ENCODE measurements at places on chromosomes 16 and 17. TPM values are rescaled to one million over a fixed set of nuclear protein-coding genes. Genes with fewer than 3 reads are reported as not detected.

GRCh38 chr16:17578981-17579874 lies 108.5 kb upstream of the XYLT1 start:
- no peaks in the 10 kb centered on the region for H3K36me3 ChIP-seq
- peak; percentile 82 for DNase-seq
- H3K4me3 ChIP-seq, result no peak overlapping the region
- peaks cover 12% of the 10 kb centered on the region for H3K4me1 ChIP-seq
- no peak overlapping the region for H3K27ac ChIP-seq
- peaks cover 13% of the 10 kb centered on the region for H3K27me3 ChIP-seq

- H3K27me3 ChIP-seq, result no peaks in the 10 kb centered on the region
- no peak for DNase-seq
- peaks cover 13% of the 10 kb centered on the region for H3K36me3 ChIP-seq
- peaks cover 42% of the 10 kb centered on the region for H3K4me1 ChIP-seq
These were observed 840 bp downstream of the ADCY7 start for GRCh38 chr16:50267151-50267631.

- no peak overlapping the region for H3K4me3 ChIP-seq
- no peak overlapping the region for H3K27ac ChIP-seq
- no peaks in the 10 kb centered on the region for H3K36me3 ChIP-seq
- peaks cover 12% of the 10 kb centered on the region for H3K4me1 ChIP-seq
- DNase-seq, result no peak
- H3K27me3 ChIP-seq, result no peaks in the 10 kb centered on the region
These were observed 4.1 kb downstream of the SLFN12 start for GRCh38 chr17:35428229-35428628.

GRCh38 chr17:39094607-39095308 lies 56.7 kb downstream of the PLXDC1 start:
- no peak overlapping the region for H3K4me3 ChIP-seq
- H3K36me3 ChIP-seq, result no peaks in the 10 kb centered on the region
- H3K27me3 ChIP-seq, result peaks cover 75% of the 10 kb centered on the region
- no peaks in the 10 kb centered on the region for H3K4me1 ChIP-seq
- no peak overlapping the region for H3K27ac ChIP-seq

DNA sequence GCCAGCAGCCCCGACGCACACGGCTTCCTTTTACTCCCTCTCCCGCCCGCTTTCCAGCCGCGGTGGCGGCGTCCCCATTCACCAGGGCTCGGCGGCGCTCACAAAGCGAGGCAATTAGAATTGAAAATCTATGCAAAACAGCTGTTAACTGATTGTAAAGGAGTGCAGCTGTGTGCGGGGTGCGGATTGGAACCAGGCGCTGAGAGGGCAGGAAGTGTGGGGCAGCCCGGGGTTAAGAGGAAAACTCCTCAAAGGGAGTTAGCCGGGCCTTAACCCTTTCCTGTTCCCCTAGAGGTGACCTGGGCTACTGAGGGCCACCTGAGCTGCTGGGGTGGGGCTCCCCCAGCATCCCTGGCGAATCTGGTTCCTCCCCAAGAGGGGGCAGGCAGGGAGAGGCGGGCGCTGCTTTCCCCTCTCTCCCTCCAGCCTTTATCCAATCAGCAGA lies 5.8 kb upstream of the GSE1 start:
- no peak for DNase-seq
- H3K27me3 ChIP-seq, result peaks cover 66% of the 10 kb centered on the region
- peaks cover 15% of the 10 kb centered on the region for H3K36me3 ChIP-seq
- no peaks in the 10 kb centered on the region for H3K4me1 ChIP-seq

DNA sequence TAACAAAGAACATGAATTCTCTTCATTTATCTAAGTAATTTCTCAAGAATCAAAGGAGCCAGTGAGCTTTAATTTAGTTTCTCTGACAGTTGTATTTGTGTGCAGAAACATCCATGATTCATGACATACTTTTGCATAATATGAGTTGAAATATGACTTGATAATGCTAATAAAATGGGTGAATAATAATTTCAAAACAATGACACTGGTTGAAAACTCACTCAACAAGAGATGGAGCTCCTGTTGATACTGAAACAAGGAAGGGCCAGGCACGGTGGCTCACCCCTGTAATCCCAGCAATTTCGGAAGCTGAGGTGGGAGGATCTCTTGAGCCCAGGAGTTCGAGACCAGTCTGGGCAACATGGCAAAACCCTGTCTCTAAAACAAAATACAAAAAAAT lies 147.0 kb downstream of the MAP2K6 start:
- no peaks in the 10 kb centered on the region for H3K36me3 ChIP-seq

GRCh38 chr17:63337579-63337978 lies 108.5 kb downstream of the CYB561 start:
- H3K36me3 ChIP-seq, result peaks cover 5% of the 10 kb centered on the region
- no peaks in the 10 kb centered on the region for H3K27me3 ChIP-seq
- H3K27ac ChIP-seq, result no peak overlapping the region
- no peak for DNase-seq

DNA sequence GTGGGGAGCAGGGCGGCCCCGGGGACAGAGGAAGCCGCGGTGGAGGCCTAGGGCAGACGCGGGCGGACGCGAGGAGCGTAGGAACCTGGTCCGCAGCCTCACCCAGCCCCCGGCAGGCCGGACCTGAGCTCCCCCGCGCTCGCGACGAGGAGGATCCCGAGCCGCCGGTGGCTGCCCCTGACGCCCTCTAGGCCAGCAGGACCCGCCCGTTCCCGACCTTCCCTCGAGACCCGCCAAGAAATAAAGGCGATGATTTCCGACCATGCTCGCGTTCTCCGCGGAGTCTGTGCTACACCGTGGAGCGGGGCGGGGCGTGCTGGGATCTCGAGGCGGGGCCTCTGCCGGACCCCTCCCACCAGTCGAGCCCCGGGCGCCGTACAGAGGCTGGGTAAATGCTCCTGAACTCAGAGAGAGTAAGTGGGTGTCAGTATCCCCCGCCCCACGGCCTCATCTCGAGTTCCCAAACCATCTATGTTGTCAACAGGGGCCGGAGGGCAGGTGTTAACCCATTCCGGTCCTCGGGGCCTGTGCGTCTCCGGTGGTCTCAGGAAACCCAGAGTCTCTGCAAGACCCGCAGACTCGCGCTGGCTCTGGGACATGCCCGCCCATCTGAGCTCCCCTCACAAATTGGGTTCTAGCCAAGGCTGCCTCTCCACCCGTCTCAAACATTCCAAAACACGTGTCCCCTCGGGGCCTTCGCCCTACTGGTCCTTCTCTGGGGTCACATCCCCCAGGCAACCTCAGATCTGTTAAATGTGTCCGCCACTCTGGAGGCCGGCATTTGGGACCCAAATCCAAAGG lies 13.7 kb downstream of the SYCE1L start:
- peak overlapping the region; percentile 9 for H3K27ac ChIP-seq
- H3K4me1 ChIP-seq, result peaks cover 18% of the 10 kb centered on the region
- peaks cover 22% of the 10 kb centered on the region for H3K36me3 ChIP-seq
- peak overlapping the region; percentile 74 for H3K4me3 ChIP-seq

DNA sequence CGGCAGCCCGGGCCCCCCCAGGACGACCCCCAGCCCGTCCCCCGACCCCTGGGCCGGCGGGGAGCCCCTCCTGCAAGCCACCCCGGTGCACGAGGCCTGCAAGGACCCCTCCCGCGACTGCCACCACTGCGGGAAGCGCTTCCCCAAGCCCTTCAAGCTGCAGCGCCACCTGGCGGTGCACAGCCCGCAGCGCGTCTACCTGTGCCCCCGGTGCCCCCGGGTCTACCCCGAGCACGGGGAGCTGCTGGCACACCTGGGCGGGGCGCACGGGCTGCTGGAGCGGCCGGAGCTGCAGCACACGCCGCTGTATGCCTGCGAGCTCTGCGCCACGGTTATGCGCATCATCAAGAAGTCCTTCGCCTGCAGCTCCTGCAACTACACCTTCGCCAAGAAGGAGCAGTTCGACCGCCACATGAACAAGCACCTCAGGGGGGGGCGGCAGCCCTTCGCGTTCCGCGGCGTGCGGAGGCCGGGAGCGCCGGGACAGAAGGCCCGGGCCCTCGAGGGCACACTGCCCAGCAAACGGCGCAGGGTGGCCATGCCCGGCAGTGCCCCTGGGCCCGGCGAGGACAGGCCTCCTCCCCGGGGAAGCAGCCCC lies 15.6 kb upstream of the ZFPM1 start:
- no peak overlapping the region for H3K4me3 ChIP-seq
- no peaks in the 10 kb centered on the region for H3K4me1 ChIP-seq
- H3K27me3 ChIP-seq, result peaks cover 77% of the 10 kb centered on the region
- H3K36me3 ChIP-seq, result no peaks in the 10 kb centered on the region
- no peak overlapping the region for H3K27ac ChIP-seq
- DNase-seq, result peak; percentile 87

DNA sequence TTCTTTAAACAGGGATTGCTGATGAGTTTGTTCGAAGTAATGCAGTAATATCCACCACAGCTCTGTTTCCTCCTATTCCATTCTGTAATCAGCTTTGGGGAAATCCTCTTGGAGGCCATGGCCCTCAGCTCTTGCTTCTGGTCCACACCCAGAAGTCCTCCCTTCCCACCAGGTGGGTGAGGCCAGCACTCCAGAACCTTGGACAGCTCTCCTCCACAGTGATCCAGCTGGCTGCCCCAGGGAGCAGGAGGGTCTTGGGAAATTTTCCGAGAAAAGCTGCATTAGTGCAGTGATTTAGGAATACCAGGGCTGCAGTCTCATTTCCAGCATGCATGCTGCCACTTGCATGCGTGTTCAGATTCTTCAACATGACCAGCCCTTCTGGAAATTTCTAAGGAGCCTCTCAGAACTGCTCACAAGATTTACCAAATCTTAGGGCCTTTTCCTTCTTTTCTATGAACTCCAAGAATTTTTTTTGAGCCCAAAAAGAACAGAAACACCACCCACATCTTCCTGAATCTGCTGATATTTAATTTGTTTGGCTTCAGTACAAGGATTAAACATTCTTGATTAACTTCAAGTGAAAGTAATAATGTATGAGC lies 4.2 kb downstream of the SMPD3 start:
- H3K4me3 ChIP-seq, result no peak overlapping the region
- peaks cover 13% of the 10 kb centered on the region for H3K4me1 ChIP-seq
- DNase-seq, result peak; percentile 70
- peaks cover 12% of the 10 kb centered on the region for H3K36me3 ChIP-seq
- no peak overlapping the region for H3K27ac ChIP-seq
- H3K27me3 ChIP-seq, result peaks cover 95% of the 10 kb centered on the region

GRCh38 chr17:67353929-67354574 lies 12.3 kb downstream of the PSMD12 start:
- H3K27me3 ChIP-seq, result no peaks in the 10 kb centered on the region
- peaks cover 53% of the 10 kb centered on the region for H3K36me3 ChIP-seq
- H3K4me3 ChIP-seq, result no peak overlapping the region
- DNase-seq, result no peak
- H3K27ac ChIP-seq, result no peak overlapping the region
- H3K4me1 ChIP-seq, result no peaks in the 10 kb centered on the region

GRCh38 chr17:77006971-77007649 lies 133.7 kb upstream of the SEC14L1 start:
- H3K27ac ChIP-seq, result no peak overlapping the region
- H3K4me1 ChIP-seq, result peaks cover 10% of the 10 kb centered on the region
- no peak overlapping the region for H3K4me3 ChIP-seq
- peaks cover 59% of the 10 kb centered on the region for H3K27me3 ChIP-seq
- DNase-seq, result no peak
- peaks cover 3% of the 10 kb centered on the region for H3K36me3 ChIP-seq

DNA sequence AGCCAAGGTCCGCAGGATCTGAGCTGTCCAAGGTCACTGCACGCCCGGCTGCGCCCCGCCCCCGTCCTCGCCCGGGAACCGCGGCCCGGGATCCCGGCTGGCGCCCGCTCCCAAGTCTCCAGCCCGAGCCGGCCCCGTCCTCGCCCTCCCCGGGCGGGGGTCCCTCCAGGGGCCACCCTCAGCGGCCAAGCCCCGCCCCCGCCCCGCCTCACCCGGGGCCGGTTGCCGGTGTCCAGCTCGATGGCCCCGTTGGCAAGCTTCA lies 216 bp downstream of the VPS9D1 start:
- peak overlapping the region; percentile 81 for H3K4me3 ChIP-seq
- H3K36me3 ChIP-seq, result peaks cover 91% of the 10 kb centered on the region
- H3K27me3 ChIP-seq, result no peaks in the 10 kb centered on the region
- peaks cover 47% of the 10 kb centered on the region for H3K4me1 ChIP-seq
- H3K27ac ChIP-seq, result peak overlapping the region; percentile 68

GRCh38 chr16:29710227-29711219 lies 31.5 kb downstream of the QPRT start:
- H3K4me1 ChIP-seq, result peaks cover 18% of the 10 kb centered on the region
- peak overlapping the region; percentile 24 for H3K4me3 ChIP-seq
- no peaks in the 10 kb centered on the region for H3K36me3 ChIP-seq
- DNase-seq, result peak; percentile 54
- peaks cover 10% of the 10 kb centered on the region for H3K27me3 ChIP-seq
- peak overlapping the region; percentile 34 for H3K27ac ChIP-seq

- H3K4me1 ChIP-seq, result no peaks in the 10 kb centered on the region
- no peak overlapping the region for H3K4me3 ChIP-seq
- no peak overlapping the region for H3K27ac ChIP-seq
- H3K27me3 ChIP-seq, result peaks cover 30% of the 10 kb centered on the region
- H3K36me3 ChIP-seq, result no peaks in the 10 kb centered on the region
These were observed 55.4 kb upstream of the CREBBP start for GRCh38 chr16:3935921-3936320.

DNA sequence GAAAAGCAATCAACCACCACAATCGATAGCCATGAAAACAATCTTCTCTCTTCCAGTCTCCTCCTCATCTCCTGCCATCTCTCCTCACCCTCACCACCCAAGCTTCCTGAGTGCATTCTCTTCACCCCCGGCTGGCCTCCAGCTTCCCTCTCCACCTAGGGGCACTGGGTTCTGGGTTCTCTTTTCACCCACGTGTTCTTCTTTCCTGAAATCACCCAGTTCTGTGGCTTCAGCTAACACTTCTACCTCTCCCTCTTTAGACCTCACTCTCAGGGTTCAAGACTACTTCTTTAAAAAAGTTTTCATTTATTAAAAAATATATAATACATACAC lies 8.2 kb downstream of the ITGAM start:
- peaks cover 9% of the 10 kb centered on the region for H3K36me3 ChIP-seq
- H3K27me3 ChIP-seq, result no peaks in the 10 kb centered on the region
- no peak for DNase-seq
- H3K4me1 ChIP-seq, result peaks cover 50% of the 10 kb centered on the region

The GAS2L2 gene
- total RNA-seq, result not detected

The RCVRN gene
- not detected for total RNA-seq

The FBXL16 gene
- total RNA-seq, result 4.6 TPM

The PAQR4 gene
- 51.0 TPM for total RNA-seq

The TERB1 gene
- total RNA-seq, result 0.59 TPM

The TP53TG3 gene
- total RNA-seq, result not detected

The PITPNM3 gene
- 10.3 TPM for total RNA-seq

All from Calu3 (cell line).